ENCODE measurements at places on chromosomes 12 and 14. TPM values are rescaled to one million over a fixed set of nuclear protein-coding genes. Genes with fewer than 3 reads are reported as not detected.

The TAS2R9 gene
- total RNA-seq, result not detected

- no peak for DNase-seq
Observed at GRCh38 chr12:29207120-29207519, 58.0 kb downstream of the FAR2 start.

DNA sequence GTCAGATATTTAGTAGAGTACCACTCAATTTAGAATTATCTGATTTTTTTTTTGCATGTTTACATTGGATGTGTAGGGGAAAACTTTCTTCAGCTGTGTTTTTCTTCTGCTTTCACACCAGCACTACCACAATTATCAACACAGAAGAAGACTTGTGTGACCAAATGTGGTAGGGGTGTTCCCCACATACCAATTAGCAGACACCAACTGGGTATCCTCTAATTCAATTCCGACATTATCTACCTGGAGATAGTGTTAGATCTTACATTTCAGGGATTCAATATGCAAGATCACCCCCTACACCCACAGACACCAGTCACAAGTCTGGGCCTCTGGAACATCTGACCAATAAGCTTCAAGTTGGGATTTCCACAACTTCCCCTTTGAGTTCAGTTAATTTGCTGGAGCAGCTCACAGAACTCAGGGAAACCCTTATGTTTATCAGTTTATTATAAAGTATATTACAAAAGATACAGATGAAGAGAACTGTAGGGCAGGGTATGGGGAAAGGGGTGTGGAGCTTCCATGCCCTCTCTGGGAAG, 4.1 kb upstream of the KLRG1 start:
- no peak for DNase-seq

DNA sequence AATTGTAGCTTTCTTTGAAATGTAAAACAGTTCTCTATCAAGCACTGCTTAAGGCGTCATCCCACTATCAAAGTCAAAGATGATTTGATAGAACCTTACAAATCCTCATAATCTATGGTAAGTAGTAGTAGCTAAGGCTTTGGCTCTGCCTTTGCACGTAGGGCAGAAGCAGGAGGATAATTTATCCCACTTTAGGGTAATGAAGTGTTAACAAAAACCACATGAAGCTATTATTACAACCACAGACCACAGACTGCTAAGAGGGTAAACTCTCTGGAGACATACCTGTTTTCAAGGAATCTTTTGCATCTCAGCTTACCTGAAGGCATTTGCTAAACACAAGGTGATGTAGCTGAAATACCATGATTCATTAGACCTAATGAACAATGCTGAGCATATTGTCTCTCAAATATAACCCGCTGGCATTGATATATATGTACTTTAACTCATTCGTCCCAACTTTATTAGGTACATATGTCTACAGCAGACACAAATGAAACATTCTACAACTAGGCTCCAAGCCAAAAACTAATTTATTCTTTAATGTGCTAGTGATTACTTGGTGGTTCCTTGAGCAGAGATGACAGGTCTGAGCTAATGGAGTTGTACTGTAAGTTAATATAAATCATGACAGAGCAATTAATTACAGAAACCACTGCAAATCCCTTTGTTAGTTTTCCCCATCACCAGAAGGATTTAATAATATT, 368.8 kb downstream of the ETNK1 start:
- no peak for DNase-seq

- DNase-seq, result no peak
Observed at GRCh38 chr12:45227316-45228067, 11.6 kb downstream of the ANO6 start.

DNA sequence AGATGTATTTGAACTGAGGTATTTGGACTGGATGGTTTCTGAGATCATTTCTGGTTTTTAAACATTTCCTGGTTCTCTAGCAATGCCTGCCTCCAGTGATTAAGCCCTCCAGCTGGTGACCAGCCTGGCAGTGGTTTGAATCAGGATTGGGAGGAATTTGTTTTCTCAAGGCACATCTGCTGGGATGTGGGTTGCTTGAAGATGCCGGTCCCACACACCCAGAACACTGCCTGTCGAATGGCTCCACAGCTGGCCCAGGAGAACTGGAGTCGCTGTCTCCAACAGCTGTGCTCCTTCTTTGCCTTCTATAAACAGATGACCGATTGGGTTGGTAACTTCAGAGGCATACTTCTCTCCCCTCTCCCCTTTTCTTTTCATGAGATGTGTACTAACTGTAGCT, 258.0 kb upstream of the DDHD1 start:
- DNase-seq, result no peak

- no peak for DNase-seq
Observed at GRCh38 chr14:37115406-37115805, 57.0 kb downstream of the SLC25A21 start.

DNA sequence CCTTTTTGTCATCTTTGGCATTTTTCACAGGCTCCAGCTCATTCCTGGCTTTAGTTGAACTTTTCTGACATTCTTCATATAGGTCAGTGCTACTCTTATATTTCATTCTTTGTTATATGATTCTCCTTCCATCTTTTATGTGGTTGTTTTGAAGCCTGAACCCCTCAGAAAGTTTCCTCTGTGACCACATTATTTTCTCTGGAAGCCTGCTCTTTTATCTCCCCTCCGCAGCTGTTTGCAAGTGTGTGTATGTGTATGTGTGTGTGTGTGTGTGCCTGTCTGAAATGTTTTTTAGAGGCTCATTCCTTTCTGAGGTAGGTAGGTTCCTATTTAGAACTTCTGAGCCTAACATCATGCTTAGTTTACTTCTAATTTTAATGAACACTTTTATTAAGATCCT, 47.6 kb downstream of the ANO4 start:
- DNase-seq, result no peak

- DNase-seq, result no peak
Observed at GRCh38 chr12:28859551-28859950, 289.5 kb upstream of the FAR2 start.

- DNase-seq, result no peak
Observed at GRCh38 chr12:98060411-98060810, 455.0 kb upstream of the TMPO start.

DNA sequence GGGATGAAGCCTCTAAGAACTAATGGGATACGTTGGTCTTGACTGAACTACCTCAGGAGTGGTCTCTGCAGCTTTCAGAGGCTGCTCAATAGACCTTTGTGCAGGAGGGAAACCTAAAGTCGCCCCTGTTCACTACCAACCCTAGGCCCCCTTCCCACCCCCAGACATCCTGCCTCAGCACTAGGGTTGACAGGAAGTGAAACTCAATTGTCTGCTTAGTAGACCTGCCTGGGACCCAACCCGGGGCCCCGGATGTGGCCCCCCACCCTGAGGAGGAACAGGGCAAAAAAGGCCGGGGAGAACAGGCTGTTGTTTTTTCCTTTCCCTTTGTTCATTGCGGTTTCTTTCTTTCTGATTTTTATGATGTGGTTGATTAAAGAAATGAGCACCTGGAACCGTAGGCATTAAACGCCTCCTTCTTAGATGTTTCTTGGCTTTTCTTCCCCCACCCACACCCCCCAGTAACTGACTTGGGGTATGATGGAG, 1.6 kb upstream of the DGKA start:
- DNase-seq, result peak; percentile 31

- no peak for DNase-seq
Observed at GRCh38 chr12:112190231-112191025, 65.1 kb downstream of the TRAFD1 start.

The TDRD9 gene
- total RNA-seq, result 3.5 TPM

DNA sequence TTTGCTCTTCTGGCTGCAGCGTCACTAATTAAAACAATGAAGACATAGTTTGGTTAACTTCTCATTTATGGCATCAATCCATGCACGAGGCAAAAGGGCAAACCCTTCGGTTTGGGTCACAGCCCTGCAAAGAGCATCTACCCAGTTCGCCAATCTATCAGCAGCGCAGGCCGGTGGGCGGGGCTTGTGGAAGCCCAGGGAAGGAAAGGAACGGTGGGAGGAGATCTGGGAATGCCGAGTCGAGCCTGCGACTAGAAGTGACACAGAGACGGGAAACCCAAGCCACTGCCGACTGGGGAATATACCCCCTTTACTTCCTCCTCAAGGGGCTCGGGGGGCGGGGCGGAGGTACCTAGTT, 466 bp downstream of the KICS2 start:
- peak; percentile 93 for DNase-seq

DNA sequence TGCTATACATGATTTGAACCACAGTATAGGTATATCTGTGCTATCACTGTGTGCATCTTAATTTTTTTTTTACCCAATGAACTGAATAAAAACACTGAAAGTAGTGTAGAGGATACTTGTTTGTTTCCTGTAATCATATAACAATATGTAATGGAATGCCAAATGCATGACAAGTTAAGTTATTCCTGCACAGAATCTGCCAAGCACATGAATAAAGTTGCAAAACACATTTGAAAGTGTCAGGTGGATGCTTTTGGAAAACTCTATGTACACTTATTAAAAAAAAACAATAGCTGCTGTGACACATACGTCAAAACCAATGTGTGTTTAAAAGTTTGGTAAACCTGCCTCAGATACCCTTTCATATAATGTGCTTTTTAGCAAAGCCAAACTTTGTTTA, 1638.1 kb upstream of the SEL1L start:
- no peak for DNase-seq

GRCh38 chr12:81468206-81468605, 290.9 kb downstream of the PPFIA2 start:
- no peak for DNase-seq

- no peak for DNase-seq
Observed at GRCh38 chr14:68797121-68797670, 4.3 kb upstream of the ZFP36L1 start.

GRCh38 chr14:32251530-32251929, 48.5 kb upstream of the RNU6-8 start:
- DNase-seq, result no peak

The ASIC1 gene
- 4.1 TPM for total RNA-seq

The SMIM41 gene
- not detected for total RNA-seq

The DTX1 gene
- 9.8 TPM for total RNA-seq

The KRT82 gene
- not detected for total RNA-seq

DNA sequence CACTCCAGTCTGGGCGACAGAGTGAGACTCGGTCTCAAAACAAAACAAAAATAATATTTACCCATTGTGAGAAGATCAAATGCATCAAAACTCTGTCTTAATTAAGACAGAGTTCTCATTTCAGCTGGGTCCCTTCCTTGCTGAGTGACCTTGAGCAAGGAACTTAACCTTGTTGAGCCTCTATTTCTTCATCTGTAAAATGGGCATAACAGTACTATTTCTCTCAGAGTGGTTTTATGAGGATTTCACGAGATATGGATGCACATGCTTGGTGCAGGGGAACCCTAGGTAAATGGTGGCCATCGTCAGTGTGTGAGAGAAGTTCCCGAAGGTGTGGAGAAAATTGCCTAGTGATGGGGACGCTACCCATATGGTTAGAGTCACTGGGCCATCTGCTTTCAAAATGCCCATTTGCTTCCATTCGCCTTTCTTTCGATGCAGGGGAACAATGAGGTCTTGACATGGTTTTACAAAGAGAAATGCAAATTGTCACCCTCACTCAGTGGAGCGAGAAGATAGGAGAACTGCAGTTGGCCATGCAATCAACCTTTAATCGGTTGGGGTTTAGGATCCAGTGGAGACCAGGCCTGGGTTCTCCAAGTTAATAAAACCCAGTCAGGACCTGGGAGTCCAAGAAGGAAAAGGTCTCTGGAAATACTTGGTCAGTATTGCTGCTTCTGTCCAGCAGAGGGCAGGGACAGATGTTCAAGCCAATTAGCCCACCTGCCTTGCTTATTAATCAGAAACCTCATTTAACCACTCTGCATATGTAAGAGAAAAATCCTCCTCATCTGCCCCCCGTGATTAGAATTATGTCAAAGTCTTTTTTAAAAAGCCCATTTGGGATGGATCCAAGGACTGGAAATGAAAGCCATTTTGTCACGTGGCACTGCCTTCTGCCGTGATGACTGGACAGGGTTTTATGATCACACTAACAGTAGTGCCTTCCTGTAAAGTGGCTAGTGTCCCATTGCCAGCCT, 37.2 kb downstream of the CFAP251 start:
- DNase-seq, result no peak

The RAPGEF3 gene
- total RNA-seq, result 35.9 TPM

The NTS gene
- total RNA-seq, result 0.21 TPM

- DNase-seq, result no peak
Observed at GRCh38 chr12:52496590-52497071, 3.6 kb upstream of the KRT6A start.

GRCh38 chr12:52818388-52818787, 4.5 kb upstream of the KRT4 start:
- no peak for DNase-seq

GRCh38 chr14:106821119-106821518, 1294.7 kb downstream of the TMEM121 start:
- DNase-seq, result no peak

DNA sequence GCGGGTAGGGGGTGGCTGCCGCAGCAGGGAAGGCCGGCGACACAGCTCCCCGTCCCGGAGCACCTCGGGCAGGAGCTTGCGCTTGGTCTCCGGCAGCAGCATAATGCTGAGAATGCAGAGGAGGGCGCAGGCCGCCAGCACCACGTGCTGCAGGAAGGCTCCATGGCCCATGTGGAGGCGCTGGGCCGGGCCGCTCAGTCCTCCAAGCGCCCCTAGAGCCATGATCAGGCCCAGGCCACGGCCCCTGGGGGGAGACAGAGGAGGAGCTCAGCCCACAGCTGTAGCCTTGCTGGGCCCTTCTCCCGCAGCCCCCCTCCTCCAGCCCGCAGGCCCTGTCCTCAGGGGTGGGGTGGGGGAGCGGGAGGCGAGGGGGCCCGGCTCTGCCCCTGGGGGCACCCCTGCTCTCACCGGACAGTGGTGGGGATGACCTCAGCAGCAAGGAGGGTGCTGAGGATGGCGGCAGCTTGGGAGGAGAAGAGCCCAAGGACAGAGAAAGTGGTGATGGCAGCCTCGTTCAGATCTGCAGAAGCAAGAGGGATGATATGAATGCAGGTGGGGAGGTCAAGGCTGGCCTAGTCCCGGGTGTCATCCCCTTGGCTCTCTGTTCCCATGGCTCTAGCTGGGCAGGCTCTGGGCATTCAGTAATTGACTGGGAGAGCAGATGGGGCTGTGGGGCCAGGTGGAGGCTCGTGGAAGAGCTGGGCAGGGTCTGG, 5.8 kb downstream of the SLC22A17 start:
- DNase-seq, result no peak

GRCh38 chr14:103524002-103524935, 1.6 kb upstream of the CKB start:
- no peak for DNase-seq

DNA sequence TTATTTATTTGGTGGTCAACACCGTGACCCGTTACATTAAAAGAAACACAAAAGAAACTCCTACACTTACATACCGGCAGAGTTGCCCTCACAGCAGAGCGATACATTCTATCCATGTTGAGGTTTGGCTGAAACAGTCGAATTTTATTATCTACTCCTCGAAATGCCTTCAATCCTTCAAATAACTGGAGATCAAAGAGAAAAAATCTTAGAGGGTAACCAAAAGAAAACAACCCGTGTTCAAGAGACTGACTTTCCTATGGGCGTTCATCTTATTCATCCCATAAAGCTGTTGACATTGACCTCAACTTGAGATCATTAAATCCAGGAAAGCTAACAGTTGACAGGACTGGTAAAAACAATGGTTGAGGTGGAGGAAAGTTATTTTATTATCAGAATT, 67.7 kb downstream of the BCAT1 start:
- no peak for DNase-seq

The GPHN gene
- 27.8 TPM for total RNA-seq

All from left cardiac atrium (tissue), 4 donors.